ENCODE measurements at places on chromosomes 1 and 21. TPM values are rescaled to one million over a fixed set of nuclear protein-coding genes. Genes with fewer than 3 reads are reported as not detected.
A peak's percentile ranks its signal among the peaks of the same experiment; 100 is the strongest.

DNA sequence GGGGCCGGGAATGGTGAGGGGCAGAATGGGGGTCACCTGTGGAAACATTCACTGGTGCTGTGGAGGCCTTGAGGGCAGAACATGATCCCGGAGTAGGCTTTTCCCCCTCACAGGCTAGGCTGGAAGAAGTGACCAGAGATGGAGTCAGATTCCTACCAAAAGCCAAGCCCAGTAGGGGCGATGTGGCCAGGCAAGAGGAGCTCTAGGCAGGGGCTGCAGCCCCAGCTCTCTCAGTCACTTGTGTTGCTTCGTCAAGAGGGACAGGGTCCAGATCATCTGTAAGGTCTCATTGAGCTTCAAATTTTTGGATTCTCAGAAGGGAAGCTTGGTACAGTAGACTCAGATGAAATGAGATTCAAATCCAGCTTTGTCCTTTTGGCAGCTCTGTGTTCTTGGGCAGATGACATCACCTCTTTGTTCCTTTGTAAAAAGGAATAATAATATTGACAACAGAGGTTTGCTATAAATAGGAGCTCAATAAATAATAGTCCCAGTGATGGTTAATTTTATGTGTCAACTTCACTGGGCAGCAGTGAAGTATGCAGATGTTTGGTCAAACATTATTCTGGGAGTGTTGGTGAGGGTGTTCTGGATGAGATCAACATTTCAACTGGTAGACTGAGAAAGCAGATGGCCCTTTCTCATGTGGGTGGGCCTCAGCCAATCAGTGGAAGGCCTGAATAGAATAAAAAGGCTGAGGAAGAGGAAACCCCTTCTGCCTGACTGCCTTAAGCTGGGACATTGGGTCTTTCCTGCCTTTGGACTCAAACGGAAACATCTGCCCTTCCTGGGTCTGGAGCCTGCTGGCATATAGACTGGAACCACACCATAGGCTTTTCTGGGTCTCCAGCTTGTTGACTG, 324.7 kb upstream of the USP24 start:
- no peak for DNase-seq

DNA sequence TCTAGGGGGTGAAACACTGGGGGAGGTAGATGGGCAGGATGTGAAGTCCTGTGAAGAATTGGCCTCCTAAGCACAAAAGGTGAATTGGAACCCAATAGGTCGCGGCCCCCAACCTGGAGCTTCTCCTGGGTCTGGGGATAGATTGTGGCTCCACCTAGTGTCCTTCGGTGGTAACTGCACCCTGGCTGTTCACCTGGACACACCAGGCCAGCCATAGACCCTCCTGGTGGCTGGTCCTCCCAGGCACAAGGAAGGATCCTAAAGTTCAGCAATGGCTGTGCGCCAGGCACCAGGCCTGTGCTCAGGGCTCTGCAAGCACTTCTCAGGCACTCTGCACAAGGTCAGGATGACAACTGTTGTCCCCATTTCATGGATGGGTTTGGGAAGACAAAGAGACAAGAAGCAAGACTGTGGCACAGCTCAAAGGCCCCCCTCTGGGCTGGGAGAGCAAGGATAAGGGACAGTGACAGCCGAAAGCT, 13.5 kb downstream of the ESPN start:
- DNase-seq, result peak; percentile 70

HRNR gene
- not detected for total RNA-seq

DNA sequence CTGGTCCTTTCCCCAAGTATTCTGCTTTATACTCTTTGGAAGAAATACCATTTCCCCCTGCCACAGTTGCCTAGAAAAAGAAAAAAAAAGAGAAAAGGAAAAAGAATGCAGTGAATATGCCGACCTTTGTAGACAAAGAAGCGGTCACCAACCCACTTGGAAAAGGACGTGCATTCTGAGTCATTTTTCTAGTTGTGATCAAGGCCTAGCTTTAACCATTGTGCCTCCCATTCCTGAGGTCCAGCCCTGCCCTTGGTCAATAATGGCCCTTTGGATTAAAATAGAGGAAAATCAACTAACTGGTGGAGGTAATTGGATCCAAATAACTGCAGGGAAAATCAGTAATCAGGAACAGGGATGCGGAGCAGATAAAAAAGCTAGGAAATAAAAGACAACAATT, 24.8 kb downstream of the S1PR1 start:
- DNase-seq, result no peak

GRCh38 chr1:22745669-22746585, 35.3 kb downstream of the EPHB2 start:
- DNase-seq, result no peak

FHAD1 gene
- total RNA-seq, result 0.30 TPM

DNA sequence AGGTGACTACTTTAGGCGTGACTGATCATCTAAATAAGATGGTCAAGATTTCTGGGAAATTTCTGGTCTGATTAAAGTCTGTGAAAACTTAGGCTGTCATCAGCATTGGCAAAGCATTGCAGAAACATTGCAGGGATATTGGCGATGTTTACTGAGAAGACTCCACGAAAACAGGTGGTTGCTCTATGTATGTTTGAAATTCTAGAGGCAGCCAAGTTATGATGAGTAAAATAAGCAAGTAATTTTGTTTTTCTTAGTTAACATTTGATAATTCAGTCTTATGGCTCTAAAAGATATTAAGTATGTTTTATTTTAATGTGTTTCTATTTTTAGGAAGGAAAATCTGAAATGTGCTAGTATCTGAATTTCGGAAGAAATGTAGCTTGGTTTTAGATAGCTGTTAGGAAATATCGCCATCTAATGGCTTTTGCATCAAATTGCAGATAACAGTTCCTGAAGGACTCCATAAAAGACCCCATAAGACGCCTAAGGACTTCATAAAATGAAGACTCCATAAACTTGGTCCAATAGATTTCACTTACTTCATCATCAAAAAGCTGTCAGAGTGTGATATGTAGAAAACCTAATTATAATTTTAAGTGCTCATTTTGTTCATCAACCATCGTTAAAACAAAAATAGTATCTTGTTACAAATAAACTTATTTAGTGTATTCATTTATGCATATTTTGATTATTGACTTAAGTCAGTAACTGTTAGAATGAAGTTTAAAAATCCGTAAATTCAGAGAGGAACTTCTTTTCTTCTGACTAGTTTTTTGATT, 344.6 kb downstream of the RYR2 start:
- DNase-seq, result no peak

SSX2IP gene
- total RNA-seq, result 3.6 TPM

- DNase-seq, result no peak
These were observed 22.9 kb upstream of the IGSF3 start for GRCh38 chr1:116690396-116690848.

DNA sequence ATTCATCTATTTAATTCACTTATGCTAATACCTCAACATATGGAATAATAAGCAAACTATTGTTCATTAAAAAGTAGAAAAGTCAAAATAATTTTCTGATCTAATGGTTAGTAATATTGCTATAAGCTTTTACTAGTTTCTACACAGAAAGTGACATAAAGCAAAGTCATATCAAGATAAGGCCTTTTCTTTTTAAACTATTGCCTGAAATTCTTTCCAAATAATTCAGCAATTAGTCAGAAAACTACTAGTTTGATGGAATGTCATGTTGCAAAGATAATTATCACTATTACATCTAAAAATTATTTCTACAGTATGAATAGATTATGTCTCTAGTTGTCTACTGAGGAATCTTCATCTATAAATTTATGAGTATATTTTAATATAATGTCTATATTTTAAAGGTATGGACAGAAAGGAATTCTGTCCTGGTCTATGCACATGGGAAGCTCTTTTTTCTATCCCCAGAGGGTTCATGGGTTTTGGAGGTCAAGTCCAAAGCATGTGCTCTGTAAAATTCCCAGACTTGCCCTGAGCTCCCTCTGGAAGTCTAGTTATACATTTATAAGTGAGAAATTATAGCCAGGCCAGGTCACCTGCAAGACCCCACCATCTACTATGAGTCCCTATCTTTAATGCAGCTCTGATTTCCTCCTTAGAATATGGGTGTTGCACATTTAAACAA, 84.6 kb upstream of the DPYD start:
- no peak for DNase-seq

GRCh38 chr1:12472798-12473551, 145.0 kb downstream of the DHRS3 start:
- no peak for DNase-seq

LORICRIN gene
- not detected for total RNA-seq

DNA sequence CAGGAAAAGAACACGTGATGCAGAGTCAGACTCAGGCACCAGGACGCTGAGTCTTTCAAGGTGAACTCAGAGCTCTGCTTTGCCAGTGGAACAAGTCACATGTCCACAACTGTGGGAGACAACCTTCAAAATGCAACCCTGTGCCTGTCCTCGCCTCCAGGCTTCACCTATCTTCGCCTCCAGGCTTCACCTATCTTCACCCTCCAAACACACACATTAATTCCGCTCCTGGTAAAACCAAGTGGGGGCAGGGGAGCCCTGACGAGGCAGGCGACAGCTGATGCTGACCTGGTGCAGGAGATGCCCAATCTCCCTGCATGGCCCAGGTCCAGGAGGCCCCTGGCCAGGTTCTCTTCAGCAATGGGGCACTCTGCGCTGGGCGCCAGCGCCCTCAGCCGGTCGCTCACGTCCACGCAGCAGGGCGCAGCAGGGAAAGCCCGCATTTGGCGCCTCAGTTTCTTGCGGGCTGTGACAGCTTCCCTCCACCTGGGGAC, 28.0 kb upstream of the LSS start:
- no peak for DNase-seq

- peak; percentile 64 for DNase-seq
These were observed 17.9 kb downstream of the MTX1 start for GRCh38 chr1:155226188-155226909.

GRCh38 chr1:155993595-155993994, 15.2 kb upstream of the ARHGEF2 start:
- no peak for DNase-seq

GRCh38 chr1:238088560-238089290, 198.0 kb upstream of the ZP4 start:
- DNase-seq, result no peak

- DNase-seq, result no peak
These were observed 17.6 kb upstream of the MAPKAPK2 start for GRCh38 chr1:206666954-206667665.

CDC20 gene
- 3.5 TPM for total RNA-seq

GRCh38 chr1:118304722-118305359, 119.8 kb upstream of the SPAG17 start:
- no peak for DNase-seq

DNA sequence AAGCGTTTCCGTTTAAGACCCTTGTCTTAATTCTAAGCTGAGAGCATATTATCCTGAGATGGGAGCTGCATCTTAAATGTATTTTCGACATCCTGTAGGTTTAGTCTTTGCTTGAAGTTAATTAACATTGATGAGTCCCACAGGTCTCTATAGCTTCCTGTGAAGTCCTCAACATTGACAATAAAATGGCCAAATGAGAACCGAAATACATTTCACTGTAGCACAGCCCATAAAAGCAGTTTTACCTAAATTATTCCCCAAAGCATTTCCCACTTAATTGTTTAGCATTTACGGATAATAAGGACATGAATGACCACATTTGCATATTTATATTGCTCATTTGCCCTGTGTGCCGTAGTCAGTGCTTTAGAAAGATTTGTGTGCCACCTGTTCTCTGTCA, 116.4 kb downstream of the CRB1 start:
- no peak for DNase-seq

GRCh38 chr1:200893411-200893901, 1.2 kb upstream of the INAVA start:
- no peak for DNase-seq

VASH2 gene
- 0.30 TPM for total RNA-seq

DNA sequence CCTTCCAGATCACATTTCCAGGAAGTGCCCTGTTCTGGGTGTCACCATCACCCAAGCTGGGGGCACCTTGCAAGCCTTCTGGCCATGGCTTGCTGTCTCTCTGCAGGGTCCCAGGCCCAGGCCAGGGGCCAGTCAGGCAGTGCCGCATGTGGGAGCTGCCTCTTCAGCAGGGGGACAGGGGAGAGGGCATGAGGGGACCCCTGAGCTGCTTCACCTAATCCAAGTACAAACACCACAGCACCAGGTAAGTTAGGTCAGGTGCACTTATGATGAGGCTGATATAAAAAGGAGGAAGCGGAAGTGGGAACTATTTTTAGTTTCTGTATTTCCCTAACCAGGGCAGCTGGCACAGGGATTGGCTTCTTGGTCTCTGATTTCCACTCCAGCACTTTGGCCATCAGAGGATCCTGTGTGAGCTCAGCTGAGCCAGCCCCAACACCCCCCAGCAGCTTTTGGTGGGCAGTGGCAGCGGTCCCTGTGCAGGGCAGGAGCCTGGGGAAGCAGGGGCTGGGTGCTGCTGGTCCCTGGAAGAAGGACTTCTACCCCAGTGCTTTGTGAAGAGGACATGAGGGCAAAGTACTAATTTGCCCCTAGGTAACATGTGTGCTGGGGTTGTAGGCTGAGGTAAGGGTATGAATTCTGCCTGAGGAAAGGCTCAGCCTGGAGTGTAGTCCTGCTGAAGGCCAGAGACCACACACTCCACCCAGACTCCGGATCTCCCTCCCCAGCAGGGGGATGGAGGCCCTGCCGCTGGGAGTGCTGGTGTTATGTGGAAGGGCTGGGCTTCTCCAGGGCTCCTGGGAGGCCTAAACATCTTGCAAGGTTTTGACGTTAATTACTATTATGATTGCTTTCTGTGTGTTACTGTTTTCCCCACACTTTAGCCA, 3.3 kb upstream of the PCBP3 start:
- no peak for DNase-seq

GJA8 gene
- not detected for total RNA-seq

OLIG1 gene
- not detected for total RNA-seq

DNA sequence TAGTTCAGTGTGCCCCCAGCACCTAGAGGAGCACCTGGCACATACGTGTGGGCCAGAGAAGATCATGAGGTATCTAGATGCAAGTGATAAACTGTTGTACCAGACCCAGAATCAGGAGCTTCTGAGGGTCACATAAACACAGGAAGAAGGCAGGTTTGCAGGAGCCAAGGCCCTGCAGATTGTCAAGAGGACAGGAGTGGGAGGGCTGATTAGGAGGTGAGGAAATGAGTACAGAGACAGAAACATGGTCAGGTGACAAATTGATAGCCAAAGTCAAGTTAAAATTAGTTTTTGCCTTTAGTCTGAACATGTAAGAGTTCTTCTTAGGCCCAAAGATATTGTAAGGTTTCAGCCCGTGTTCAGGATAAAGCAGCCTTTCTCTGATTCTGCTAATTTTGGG, 14.0 kb upstream of the TRAF3IP3 start:
- DNase-seq, result no peak

DNA sequence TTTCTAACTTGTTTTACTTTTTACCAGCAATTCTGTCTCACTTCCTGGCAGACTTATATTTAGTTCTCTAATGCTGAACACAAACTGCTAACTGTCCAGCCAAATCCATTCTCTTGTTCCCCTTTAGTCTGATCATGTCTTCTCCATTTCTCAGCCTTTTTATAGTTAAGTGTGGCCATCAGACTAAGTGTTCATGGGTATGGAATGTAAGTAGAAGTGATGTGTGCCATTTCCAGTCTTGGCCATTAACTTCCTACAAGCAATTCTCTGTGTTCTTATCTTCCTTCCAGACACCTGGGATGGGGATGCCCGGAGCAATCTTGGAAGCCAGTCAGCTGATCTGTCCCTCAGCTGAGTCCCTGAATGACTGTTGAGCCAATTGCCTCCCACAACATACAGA, 165.8 kb downstream of the ST6GALNAC3 start:
- DNase-seq, result no peak

Data from tibial nerve (tissue), 4 donors.